ENCODE measurements at places on chromosomes 16 and 17.

DNA sequence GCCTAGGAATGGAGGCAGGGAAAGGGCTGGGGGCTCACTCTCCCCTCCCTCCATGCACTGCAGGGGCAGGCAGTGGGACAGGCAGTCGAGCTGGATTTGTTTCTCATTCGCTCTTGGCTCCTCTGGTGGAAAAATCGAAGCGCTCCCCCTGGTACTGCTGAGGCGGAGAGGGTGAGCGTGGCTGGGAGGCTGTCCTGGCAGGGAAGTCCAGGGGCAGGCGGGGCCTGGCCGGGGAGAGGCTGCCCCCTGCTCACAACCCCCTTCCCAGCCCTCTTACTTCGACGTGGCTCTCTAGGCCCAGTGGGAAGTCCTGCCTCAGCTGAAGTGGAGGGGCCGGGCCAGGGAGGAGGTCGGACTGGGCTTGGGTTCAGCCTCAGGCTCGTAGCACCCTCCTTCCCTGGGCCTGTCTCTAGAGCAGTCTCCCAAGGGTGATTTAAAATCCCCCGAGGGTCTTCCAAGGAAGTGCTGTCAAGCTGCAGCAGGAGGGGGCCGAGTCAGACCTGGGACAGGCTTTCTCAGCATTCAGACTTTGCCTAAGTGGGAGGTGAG is 16.5 kb upstream of the TMEM92 start:
- no peak for DNase-seq

- no peak for DNase-seq
Observed at GRCh38 chr16:68345351-68345810, 34.6 kb downstream of the PRMT7 start.

DNA sequence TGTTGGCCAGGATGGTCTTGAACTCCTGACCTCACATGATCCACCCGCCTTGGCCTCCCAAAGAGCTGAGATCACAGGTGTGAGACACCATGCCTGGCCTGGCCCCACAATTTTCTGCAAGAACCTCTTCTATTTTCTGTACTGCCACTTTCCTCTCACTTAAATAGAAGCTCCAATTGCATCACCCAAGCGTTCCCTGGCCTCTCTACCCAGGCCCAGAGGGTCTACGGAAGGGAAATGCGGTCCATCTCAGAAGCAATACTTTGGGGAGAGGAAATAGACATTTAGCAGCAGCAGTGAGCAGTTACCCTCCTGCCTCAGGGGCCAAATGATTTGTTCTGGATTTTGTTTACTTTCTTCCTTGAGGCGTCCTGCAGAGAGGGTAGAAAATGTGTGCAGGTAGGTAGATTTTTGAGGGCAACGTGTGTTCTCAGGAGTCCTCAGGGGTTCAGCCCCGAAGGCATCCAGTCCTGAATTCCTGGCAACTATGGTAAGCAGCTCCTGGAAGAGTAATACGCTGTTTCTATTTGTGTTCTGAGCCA is 11.0 kb downstream of the SLC6A4 start:
- no peak for DNase-seq

DNA sequence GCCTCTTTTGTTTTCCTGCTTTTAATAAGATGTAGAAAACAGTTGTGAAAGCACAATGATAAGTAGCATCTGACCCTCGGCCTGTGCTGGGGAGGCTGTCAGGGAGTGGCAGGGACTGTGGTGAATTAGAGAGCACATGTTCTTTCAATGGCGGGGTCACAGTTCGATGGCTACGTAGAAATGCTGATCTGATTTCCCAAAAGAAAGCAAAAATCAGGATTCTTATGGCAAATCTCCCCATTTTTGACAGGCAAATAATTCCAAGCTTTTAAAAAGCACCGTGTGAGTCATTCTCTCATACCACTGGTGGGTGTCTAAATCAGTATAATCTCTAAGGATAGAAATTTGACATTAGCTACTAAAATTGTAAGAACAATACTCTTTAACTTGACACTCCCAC is 4.2 kb upstream of the MAPK7 start:
- no peak for DNase-seq

GRCh38 chr17:17445925-17446665 is 30.7 kb upstream of the MED9 start:
- no peak for DNase-seq

DNA sequence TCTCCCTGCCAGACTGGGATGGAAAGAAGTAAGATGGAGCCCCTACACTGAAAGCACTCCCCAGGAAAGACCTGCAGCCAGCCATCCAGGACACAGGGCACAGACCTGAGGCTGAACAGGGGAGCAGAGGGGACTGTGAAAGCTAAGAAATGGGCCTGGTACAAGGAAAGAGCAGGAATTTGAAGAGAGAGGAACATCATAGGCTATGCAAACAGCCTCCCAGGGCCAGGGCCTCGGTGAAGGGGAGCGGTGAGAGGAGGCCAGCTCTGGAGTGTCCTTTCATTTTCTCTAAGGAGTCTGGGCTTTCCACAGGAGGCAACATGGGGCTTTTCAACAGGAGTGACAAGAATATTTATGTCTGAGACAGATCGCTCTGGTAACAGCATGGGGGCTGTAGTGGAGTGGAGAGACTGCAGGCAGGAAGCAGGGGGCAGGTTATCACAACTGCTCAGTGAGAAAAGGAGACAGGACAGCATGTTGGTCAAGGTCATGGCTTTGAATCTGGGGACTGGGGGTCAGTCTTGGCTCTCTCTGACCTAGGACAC is 50.1 kb downstream of the TOM1L2 start:
- DNase-seq, result no peak
